ENCODE measurements at places on chromosomes 4 and X. TPM values are rescaled to one million over a fixed set of nuclear protein-coding genes. Genes with fewer than 3 reads are reported as not detected.

GRCh38 chrX:28158019-28158777 lies 176.9 kb upstream of the DCAF8L1 start:
- no peak for DNase-seq

DNA sequence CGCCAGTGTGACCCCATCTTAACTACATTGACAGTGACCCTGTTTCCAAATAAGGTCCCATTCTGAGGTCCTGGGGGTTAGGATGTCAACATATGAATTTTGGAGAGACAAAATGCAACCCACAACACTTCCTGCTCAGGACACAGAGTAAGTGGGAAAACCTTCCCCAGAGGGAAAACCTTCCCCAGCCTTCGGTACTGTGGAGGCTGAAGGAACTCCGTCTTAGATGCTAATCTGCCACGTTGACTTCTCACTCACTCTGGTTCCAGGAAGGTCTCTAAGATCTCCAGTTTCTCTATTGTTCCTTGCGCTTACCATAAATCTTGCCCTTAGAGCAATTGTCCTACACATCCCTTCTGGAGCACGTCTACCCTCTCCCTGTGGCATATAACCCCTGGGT lies 29.7 kb upstream of the HMX1 start:
- no peak for DNase-seq

DNA sequence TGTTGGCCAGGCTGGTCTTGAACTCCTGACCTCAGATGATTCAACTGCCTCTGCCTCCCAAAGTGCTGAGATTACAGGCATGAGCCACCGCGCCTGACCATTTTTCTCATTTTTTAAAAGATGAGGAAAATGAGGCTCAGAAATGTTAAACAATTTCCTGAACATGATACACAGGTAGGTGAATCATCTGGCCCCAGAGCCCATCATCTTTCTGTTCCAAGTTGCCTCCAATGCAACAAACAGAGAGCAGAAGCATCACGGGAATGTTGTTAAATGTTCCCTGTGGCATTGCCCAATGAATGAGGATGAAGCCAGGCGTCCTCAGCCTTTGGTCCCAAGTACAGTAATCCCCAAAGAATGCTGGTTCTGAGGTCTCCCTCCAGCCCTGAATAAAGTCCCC lies 31.3 kb upstream of the ANXA5 start:
- DNase-seq, result no peak

The SLIT2 gene
- 6.7 TPM for total RNA-seq

Measured in transverse colon (tissue), 4 donors.